Colonic mucosa (tissue), 4 donors: ENCODE measurements at places on chromosomes 6 and 20. TPM values are rescaled to one million over a fixed set of nuclear protein-coding genes. Genes with fewer than 3 reads are reported as not detected.

Gene RHAG
- not detected for total RNA-seq

Gene KIAA1755
- total RNA-seq = 0.40 TPM

Gene EYS
- total RNA-seq = 0.64 TPM

DNA sequence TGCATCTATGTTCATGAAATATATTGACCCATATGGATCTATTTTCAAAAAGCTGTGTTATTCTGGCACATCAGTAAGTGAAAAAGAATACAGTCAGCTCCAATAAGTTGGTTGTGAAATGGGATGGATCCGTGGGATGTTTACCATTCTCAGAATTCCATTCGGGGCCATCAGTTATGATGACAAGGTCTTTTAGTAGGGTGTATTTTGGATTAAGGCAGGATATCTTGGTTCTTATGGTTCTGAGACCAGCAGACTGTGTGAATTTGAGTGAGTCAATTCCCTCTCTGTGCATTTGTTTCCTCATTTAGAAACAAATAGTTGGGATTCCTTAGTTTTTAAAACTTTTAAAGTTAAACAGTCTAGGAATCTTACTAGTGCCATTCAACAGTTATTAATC, 287.4 kb downstream of the CD109 start:
- no peak overlapping the region for H3K27ac ChIP-seq
- no peaks in the 10 kb centered on the region for H3K4me1 ChIP-seq
- no peak overlapping the region for H3K4me3 ChIP-seq
- DNase-seq = no peak
- H3K36me3 ChIP-seq = no peaks in the 10 kb centered on the region

- no peak overlapping the region for H3K4me3 ChIP-seq
- H3K36me3 ChIP-seq = no peaks in the 10 kb centered on the region
- H3K4me1 ChIP-seq = no peaks in the 10 kb centered on the region
Measured at GRCh38 chr20:48042628-48043027, 257.3 kb upstream of the SULF2 start.

DNA sequence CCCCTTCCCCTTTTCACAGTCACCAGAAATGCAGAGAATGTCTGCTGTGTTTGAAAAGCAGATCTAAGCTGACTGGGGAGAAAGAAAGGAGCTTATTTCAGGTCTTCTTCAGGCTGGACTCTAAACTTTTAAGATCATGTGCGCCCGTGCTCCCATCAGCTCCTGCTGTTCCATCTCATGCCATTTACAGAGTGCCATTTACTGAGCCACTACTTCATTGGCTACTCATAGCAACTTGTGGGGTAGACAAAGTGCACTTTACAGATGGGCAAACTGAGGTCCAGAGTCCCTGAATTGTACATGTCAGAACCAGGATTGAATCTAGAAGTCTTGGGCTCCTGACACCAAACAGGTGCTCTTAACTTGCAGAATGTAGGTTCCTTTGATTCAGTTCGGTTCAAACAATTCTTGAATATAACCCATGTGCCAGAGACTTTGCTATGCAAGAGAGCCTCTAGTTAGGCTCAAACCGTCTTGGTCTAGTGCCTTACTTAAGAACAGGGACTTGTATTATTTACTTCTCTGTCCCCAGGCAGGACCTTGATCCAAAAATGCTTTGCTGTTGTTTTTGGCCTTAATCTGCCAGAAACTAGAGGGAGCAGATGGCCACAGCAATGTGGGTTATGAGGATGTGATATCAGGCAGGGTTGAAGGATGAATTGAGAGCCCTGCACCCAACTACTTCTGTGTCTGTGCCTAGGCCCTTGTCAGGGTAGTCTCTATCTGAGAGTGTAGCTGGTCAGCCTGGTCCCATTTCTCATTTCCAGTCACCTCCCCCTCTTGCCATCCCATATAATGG, 56.4 kb downstream of the RALY start:
- no peak overlapping the region for H3K4me3 ChIP-seq
- DNase-seq = no peak
- no peaks in the 10 kb centered on the region for H3K36me3 ChIP-seq
- no peaks in the 10 kb centered on the region for H3K27me3 ChIP-seq
- no peak overlapping the region for H3K27ac ChIP-seq

GRCh38 chr6:152290693-152291092, 346.5 kb downstream of the SYNE1 start:
- H3K27ac ChIP-seq = no peak overlapping the region
- no peaks in the 10 kb centered on the region for H3K36me3 ChIP-seq
